Glomerular endothelial cell (primary cell): ENCODE measurements at places on chromosomes 5 and 9. TPM values are rescaled to one million over a fixed set of nuclear protein-coding genes. Genes with fewer than 3 reads are reported as not detected.
A peak's percentile ranks its signal among the peaks of the same experiment; 100 is the strongest.

- DNase-seq: no peak
Observed at GRCh38 chr9:8946461-8946860, 1146.9 kb upstream of the DMAC1 start.

- no peak for DNase-seq
Observed at GRCh38 chr9:109003116-109003515, 10.2 kb downstream of the CTNNAL1 start.

DNA sequence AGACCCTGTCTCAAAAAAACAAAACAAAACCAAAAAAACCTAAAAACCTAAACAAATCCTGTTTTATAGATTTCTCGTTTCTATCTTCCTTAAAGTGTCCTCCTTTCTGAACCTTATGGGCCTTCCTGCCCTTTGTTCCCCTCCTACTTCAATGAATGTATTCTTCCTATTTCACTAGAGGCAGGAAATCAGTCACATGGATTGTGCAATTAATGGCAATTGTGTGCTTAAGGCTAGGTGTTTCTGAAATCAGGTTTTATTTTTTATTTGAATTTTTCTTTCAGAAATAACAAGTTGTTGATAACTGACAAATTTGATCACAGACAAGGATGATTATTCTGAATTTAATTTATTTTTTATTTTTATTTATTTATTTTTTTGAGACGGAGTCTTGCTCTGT is 220.6 kb upstream of the SEMA6A start:
- DNase-seq: no peak

GRCh38 chr5:176902102-176902814 is 3.1 kb upstream of the HK3 start:
- no peak for DNase-seq

DNA sequence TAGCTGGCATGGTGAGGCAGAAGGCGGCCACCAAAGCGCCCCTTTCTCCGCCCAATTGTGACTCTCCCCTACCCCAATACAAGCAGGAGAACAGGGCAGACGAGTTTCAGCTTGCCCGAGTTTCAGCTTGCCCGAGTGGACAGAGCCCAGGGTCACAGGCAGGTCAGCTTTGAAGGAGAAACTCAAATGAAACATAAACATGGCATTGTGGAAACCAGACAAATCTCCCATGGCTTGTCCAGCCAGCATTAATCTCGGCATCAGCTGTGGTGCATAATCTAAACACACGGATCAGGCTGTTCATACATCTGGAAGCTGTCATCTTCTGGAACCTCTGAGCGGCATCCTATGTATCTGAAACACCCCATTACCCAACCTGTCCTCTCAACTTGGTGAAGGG is 16.9 kb downstream of the PTCH1 start:
- no peak for DNase-seq

GRCh38 chr9:12961276-12961809 is 186.5 kb downstream of the LURAP1L start:
- DNase-seq: no peak

- DNase-seq: no peak
Observed at GRCh38 chr5:138463419-138464007, 1.8 kb upstream of the EGR1 start.

DNA sequence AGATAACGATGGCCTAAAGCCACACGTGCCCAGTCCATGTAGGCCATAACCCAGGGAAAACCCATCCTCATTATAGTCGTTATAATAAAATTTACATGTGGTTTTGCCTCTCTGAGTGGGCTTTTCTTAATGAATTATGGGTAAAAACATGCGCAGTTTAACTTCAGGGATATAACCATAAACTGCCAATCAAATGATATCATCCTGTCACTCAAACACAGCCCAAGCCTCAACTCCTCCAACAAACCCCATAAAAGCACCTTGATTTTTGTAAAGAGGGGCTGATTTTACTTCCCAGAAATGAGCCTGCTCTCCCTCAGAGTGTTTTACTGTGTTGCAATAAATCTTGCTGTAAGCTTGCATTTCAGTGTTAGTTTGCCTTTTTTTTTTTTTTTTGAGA is 15.8 kb upstream of the SETX start:
- no peak for DNase-seq

- DNase-seq: no peak
Observed at GRCh38 chr5:57327561-57328367, 153.9 kb downstream of the GPBP1 start.

The PCDHB2 gene
- total RNA-seq: 0.12 and 0.15 TPM in 2 replicates

The PCDHA11 gene
- 0.23 TPM in 1 of 2 replicates, not detected in the other for total RNA-seq

GRCh38 chr5:177194268-177194667 is 60.7 kb downstream of the NSD1 start:
- peak; percentile 82 for DNase-seq

DNA sequence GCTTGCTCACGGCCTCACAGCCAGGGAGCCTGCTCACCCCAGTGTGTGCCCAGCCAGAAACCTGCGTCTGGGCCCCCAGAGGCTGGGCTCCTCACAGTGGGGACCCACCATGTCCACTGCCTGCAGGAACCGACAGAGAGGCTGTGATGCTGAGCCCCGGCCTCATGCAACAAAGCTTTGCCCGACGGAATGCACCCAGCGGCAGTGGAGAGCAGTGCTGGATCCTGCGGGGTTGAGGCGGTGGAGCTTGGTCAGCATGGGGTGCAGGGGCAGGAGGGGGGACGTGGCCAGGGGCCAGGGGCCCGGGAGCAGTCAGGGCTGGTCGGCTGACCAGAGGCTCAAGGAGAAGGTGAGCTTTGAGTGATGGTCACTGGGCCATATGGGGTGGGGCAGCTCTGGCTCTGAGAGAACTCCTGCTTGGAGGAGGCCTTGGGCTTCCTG is 7.7 kb upstream of the CEP72 start:
- DNase-seq: no peak

DNA sequence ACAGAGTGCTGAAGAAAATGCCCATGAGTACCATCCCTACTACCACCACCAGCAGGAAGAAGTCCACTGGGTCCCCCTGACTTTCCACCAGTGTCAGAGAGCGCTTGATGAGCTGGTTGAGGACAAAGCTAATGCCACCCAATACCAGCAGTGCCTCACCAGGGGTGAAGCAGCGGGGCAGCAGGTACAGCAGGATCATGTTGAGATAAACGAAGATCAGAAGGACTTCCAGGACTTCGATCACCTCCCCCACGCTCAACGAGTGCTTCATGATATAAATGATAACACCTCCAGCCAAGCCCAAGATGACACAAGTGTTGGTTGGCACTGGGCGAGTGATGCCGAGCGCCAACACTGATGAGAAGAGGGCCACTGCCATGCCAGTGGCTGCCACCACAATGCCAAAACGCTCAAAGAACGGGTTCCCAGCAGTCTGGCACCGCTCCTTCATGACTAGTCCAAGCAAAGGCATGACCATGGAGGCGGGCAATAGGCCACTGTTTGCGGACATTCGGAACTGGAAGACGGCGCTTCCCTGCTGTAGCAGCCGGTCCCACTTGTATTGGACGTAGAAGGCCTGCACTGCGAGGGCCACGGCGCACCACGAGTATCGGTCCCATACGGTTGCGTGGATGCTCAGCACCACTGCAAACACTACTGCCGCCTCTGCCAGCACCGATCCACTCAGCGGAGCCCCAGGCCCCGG is 679 bp downstream of the DOLK start:
- no peak for DNase-seq

DNA sequence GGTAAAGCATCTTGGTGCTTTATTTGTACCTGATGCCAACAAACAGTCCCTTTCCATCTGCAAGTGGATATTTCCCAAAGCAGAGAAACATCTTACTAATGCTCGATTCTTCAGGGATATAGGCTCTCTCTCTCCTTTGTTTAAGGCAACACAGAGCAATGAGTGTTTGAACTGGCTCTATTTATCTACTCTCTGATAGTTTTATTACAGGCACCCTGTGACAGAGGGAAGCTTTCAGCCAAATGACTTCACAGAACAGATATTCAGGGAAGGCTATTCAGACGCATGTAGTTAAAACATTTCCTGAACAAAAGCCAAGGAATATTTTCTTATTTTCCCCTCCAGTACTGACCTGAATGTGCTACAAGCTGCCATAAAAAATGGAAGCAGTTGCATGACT is 141.8 kb downstream of the YIPF5 start:
- no peak for DNase-seq

GRCh38 chr5:31197183-31197582 is 3.7 kb downstream of the CDH6 start:
- DNase-seq: no peak

The SMIM33 gene
- not detected in 2 replicates for total RNA-seq

The ARRDC3 gene
- 40.4 and 50.6 TPM in 2 replicates for total RNA-seq

The BARHL1 gene
- not detected in 2 replicates for total RNA-seq

- no peak for DNase-seq
Observed at GRCh38 chr9:94779031-94779430, 52.5 kb downstream of the AOPEP start.

DNA sequence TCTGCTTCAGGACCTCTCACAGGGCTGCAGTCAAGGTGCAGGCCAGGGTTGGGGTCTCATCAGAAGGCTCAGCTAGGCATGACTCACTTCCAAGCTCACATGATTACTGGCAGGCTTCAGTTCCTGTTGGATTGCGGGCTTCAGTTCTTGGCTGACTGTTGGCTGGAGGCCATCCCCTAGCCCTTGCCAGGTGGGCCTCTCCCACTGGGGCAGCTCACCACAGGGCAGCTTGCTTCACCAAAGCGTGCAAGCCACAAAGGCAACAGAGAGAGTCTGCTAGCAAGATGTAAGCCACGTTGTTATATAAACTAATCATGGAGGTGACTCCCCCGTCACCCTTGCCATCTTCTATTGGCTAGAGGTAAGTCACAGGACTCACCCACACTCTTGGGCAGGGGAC is 14.4 kb downstream of the CPLX2 start:
- no peak for DNase-seq

DNA sequence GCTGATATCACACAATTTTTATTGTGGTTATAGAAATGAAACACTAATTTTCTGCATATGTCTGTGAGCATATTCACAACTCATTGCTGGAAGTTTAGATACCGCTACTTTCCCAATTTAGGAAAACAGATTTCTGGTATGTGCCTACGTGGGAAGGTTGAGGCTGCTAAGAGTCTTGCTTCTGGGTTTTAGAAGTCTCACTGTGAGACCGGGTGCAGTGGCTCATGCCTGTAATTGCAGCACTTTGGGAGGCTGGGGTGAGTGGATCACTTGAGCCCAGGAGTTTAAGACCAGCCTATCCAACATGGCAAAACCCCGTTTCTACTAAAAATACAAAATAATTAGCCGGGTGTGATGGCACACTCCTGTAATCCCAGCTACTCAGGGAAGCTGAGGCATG is 39.6 kb downstream of the UBAP1 start:
- no peak for DNase-seq

The PCDHGC5 gene
- 0.24 and 2.5 TPM in 2 replicates for total RNA-seq

GRCh38 chr9:126001581-126002225 is 254.5 kb downstream of the PBX3 start:
- no peak for DNase-seq

DNA sequence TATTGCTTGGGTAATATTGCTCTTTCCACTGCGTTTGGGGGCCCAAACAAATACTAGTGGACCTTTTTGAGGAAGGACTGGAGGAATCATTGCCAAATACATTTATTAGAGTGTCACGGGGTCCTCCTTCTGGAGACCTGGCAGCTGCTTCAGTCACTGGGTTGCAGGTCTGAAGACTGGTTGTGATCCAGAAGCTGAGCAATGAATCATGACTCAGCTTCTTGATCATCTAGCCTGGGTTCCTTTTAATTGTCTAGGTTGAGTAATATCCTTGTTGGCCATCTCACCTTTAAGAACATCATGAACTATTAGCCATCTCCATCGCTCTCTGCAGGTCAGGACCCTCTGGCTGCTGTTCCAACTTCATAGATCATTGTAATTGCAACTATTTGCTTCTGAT is 15.4 kb upstream of the UBAP1 start:
- DNase-seq: no peak

GRCh38 chr9:35229066-35229778 is 67.4 kb downstream of the UNC13B start:
- DNase-seq: no peak

DNA sequence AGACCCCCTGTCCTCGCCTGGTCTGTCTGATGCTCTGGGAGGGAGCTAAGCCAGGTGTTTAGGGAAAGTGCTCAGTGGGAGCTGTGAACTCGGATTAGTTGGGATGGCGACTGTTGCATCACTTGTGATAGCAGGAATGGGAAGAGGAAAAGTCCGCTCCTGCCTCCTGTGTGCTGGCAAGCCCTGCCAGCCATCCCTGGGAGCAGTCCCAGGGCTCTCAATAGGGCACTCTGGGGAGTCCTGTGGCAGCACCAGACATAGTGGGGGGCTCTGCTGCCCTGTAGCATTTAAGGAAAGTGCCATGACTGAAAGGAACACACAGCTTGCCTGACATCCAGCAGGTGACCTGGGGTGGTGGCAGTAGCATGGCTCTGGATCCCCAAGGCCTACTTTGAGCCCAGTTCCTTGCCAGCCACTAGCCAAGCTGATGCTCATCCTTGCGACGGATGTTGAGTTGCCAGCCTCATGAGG is 81.5 kb downstream of the AMBP start:
- DNase-seq: no peak

DNA sequence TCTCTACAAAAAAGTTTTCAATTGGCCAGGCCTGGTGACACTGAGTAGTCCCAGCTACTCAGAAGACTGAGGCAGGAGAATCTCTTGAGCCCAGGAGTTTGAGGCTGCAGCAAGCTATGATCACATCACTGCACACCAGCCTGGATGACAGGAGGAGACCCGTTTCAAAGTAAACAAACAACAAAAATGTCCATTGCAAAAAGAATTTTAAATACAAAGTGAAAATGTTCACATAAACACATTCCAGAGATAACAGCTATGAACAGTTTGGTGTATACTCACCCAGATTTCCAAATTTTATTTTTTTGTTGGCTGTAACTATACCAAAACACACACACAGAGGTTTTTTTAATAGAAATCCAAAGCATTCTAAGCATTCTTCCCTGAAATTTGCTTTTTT is 39.8 kb downstream of the ADRA1B start:
- no peak for DNase-seq

GRCh38 chr5:132226516-132227234 is 978 bp downstream of the P4HA2 start:
- DNase-seq: no peak

- no peak for DNase-seq
Observed at GRCh38 chr9:124003636-124004349, 7.8 kb upstream of the LHX2 start.

GRCh38 chr5:168282120-168282519 is 9.3 kb upstream of the WWC1 start:
- DNase-seq: no peak

GRCh38 chr5:78501411-78502352 is 141.3 kb downstream of the SCAMP1 start:
- no peak for DNase-seq

DNA sequence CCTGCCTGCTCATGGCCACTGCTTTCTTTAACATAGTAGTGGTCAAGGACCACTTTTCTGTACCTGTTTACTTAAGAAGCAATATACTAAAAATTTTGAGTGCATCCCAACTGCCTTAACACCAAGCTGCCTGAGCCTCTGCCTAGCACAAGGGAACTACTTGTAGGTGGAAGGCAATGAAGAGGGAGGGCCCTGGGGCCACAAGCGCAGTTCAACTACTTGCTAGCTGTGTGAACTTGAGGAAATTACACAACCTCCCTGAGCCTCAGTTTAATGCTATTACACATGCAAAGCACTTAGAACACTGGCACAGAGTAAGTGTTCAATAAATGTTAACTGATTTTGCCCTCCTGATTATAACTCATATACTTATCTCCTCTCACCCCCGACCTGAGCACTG is 6.3 kb downstream of the ARL15 start:
- DNase-seq: no peak

The ADRB2 gene
- total RNA-seq: 0.70 and 2.5 TPM in 2 replicates

GRCh38 chr9:9246726-9247125 is 1366.1 kb downstream of the PTPRD start:
- DNase-seq: no peak

The SCGB3A2 gene
- total RNA-seq: not detected in 2 replicates

- DNase-seq: no peak
Observed at GRCh38 chr5:172943906-172944305, 15.3 kb upstream of the RPL26L1 start.
